ENCODE measurements at places on chromosomes 1 and 21. TPM values are rescaled to one million over a fixed set of nuclear protein-coding genes. Genes with fewer than 3 reads are reported as not detected.
A peak's percentile ranks its signal among the peaks of the same experiment; 100 is the strongest.

Gene PLD5
- 0.96 TPM for total RNA-seq

Gene BCAR3
- 12.8 TPM for total RNA-seq

Gene CHTOP
- total RNA-seq, result 84.7 TPM

Gene KCNN3
- total RNA-seq, result 3.8 TPM

Gene TFB2M
- 6.5 TPM for total RNA-seq

Gene HSPA6
- not detected for total RNA-seq

Gene AADACL3
- total RNA-seq, result not detected

Gene PPIAL4G
- 0.61 TPM for total RNA-seq

DNA sequence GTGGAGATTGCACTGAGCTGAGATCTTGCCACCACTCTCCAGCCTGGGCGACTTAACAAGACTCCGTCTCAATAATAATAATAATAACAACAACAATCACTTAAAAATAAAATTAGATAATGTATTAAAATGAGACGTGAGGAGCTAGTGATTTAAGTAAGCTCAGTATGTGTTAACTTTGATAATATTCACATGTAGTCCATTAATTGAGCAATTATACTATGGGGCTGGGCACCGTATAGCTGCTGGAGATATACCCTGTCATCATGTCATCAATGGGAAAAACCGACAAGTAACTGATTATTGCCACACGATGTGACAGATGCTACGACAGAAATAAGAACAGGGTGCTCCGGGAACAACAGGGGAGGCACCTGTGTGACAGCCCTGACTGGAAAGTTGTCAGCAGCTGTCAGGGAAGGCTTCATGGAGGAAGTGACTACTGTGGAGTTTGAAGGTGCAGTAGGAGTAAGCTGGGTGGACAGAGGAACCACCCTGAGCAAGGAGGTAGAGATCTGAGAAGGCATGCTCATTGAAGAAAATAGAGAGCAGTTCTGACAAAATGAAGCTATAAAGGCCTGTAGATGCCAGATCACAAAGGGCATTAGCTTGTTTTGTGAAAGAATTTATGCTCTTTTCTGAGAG lies 924 bp upstream of the CAMSAP2 start:
- DNase-seq, result no peak
- H3K4me1 ChIP-seq, result peaks cover 19% of the 10 kb centered on the region
- H3K27ac ChIP-seq, result peak overlapping the region; percentile 91
- peaks cover 13% of the 10 kb centered on the region for H3K27me3 ChIP-seq
- H3K4me3 ChIP-seq, result peak overlapping the region; percentile 85
- no peaks in the 10 kb centered on the region for H3K36me3 ChIP-seq

- H3K4me1 ChIP-seq, result peaks cover 30% of the 10 kb centered on the region
- no peaks in the 10 kb centered on the region for H3K36me3 ChIP-seq
- no peak overlapping the region for H3K27ac ChIP-seq
- H3K27me3 ChIP-seq, result peaks cover 6% of the 10 kb centered on the region
- H3K4me3 ChIP-seq, result no peak overlapping the region
- DNase-seq, result no peak
Observed at GRCh38 chr1:9865724-9866123, 42.0 kb upstream of the CLSTN1 start.

- no peaks in the 10 kb centered on the region for H3K36me3 ChIP-seq
- H3K27me3 ChIP-seq, result peaks cover 2% of the 10 kb centered on the region
- H3K4me1 ChIP-seq, result no peaks in the 10 kb centered on the region
- H3K4me3 ChIP-seq, result no peak overlapping the region
- DNase-seq, result no peak
Observed at GRCh38 chr1:116320874-116321273, 52.2 kb upstream of the ATP1A1 start.

DNA sequence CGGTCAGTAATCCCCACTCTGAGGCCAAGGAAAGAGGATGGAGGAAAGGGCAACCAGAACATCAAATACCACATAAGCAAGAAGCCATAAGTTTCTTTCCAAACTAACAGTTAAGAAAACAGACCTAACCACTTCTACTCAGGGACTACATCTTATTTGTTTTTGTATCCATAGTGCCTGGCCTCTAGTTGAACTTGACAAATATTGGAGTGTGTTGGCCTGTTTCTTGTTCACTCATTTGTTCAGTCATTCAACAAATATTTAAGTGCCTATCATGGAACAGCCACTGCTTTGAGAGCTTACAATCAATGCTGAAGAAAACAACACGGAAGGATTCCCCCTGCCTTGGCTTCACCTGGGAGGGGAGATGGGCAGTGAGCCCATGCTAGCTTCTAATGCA lies 69.7 kb downstream of the ST6GALNAC3 start:
- H3K27me3 ChIP-seq, result peaks cover 1% of the 10 kb centered on the region
- no peak for DNase-seq
- no peak overlapping the region for H3K27ac ChIP-seq
- no peak overlapping the region for H3K4me3 ChIP-seq

GRCh38 chr1:76501586-76502219 lies 365.6 kb upstream of the ST6GALNAC5 start:
- no peaks in the 10 kb centered on the region for H3K36me3 ChIP-seq
- peaks cover 6% of the 10 kb centered on the region for H3K4me1 ChIP-seq
- DNase-seq, result no peak

GRCh38 chr1:6343506-6344405 lies 49.8 kb downstream of the ACOT7 start:
- peak overlapping the region; percentile 20 for H3K4me3 ChIP-seq
- no peaks in the 10 kb centered on the region for H3K36me3 ChIP-seq
- H3K27ac ChIP-seq, result peak overlapping the region; percentile 34
- peaks cover 15% of the 10 kb centered on the region for H3K27me3 ChIP-seq

DNA sequence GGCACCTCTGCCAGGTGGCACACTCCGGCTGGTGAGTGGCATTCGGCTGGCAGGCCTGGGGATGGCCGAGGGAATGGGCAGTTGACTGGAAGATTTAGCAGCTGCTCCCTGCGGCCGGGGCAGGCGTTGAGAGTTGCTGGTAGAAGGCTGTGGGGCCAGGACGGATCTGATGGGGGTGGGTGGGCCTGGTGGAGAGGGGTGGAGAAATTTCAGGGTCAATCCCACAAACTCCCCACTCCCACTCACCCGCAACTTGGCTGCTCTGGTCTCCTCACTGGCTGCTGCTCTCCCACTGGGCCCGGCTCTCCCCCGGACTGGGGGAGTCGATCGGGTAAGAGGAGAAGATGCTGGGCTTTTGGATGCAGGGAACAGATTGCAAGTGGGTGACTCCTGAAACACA lies 2.1 kb downstream of the PSRC1 start:
- DNase-seq, result no peak
- no peaks in the 10 kb centered on the region for H3K36me3 ChIP-seq
- H3K27ac ChIP-seq, result no peak overlapping the region
- H3K27me3 ChIP-seq, result peaks cover 10% of the 10 kb centered on the region

DNA sequence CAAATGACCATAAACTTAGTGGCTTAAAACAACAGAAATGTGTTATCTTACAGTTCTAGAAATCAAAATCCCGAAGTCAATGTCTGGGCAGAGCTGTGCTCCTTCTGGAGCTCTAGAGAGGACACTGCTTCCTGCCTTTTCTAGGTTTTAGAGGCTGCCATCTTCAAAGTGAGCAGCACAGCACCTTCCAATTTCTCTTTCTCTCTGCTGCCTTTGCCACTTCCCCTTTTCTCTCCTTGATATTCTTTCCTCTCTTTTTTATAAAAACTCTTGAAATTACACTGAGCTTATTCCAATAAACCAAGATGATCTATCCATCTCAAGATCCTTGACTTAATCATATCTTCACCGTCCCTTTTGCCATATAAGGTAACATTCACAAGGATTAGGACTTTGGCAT lies 616.9 kb downstream of the PLPP3 start:
- H3K4me3 ChIP-seq, result no peak overlapping the region
- no peak overlapping the region for H3K27ac ChIP-seq
- H3K36me3 ChIP-seq, result no peaks in the 10 kb centered on the region
- H3K27me3 ChIP-seq, result no peaks in the 10 kb centered on the region
- no peaks in the 10 kb centered on the region for H3K4me1 ChIP-seq

DNA sequence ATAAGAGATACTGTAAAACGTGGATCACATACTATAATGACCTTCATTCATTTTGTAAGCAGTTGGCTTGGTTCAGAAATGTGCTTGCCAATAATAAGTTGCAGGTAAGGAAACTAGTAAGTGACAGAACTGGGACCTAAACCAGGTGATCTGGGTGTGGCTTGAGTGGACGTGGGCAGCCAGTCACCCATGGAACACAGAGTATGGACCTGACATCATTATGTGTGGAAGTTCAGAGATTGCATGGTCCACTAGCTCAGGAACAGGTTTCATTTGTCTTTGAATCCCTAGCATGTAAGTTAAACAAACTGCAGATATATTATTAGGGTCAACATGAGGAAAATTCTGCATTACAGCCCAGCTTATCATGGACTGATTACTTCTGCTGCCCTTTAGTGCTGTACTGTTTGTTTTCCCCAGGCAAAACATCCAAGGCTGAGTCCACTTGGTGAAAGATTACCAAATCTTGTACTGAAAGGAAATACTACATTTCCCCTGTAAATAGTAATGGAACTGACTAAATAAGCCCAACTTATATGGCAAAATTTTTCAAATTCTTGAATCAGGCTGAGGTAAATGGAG lies 327.3 kb upstream of the SGIP1 start:
- H3K27ac ChIP-seq, result no peak overlapping the region
- peaks cover 10% of the 10 kb centered on the region for H3K36me3 ChIP-seq
- H3K4me3 ChIP-seq, result no peak overlapping the region
- DNase-seq, result no peak
- no peaks in the 10 kb centered on the region for H3K4me1 ChIP-seq

- H3K27ac ChIP-seq, result no peak overlapping the region
- no peaks in the 10 kb centered on the region for H3K27me3 ChIP-seq
- no peaks in the 10 kb centered on the region for H3K36me3 ChIP-seq
- no peak for DNase-seq
- H3K4me1 ChIP-seq, result peaks cover 9% of the 10 kb centered on the region
- no peak overlapping the region for H3K4me3 ChIP-seq
Observed at GRCh38 chr1:103945774-103946173, 196.1 kb downstream of the AMY1C start.

DNA sequence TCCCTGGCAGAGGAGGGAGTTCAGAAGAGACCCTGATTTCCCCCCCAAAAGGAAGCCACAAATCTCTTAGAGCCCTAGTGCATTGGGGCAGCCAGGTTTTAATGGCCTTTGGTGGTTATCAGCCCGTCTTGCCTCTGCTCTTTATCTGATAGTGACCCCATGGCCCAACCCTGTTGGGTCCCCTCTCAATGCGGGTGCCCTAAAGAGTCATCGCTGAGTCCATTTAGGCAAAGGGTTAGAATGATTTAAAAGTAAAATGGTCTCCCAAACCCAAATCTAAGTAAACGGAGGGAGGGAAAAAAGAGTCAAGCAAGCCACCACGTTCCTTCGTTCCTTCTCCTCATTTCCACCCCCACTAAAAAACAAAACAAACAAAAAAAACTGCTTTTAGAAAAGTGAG lies 164.0 kb downstream of the RUNX1 start:
- DNase-seq, result no peak
- no peak overlapping the region for H3K27ac ChIP-seq
- H3K36me3 ChIP-seq, result no peaks in the 10 kb centered on the region
- no peak overlapping the region for H3K4me3 ChIP-seq
- H3K27me3 ChIP-seq, result peaks cover 14% of the 10 kb centered on the region
- H3K4me1 ChIP-seq, result peaks cover 8% of the 10 kb centered on the region

- DNase-seq, result no peak
- no peaks in the 10 kb centered on the region for H3K36me3 ChIP-seq
- no peak overlapping the region for H3K4me3 ChIP-seq
- H3K27me3 ChIP-seq, result no peaks in the 10 kb centered on the region
- H3K27ac ChIP-seq, result no peak overlapping the region
Observed at GRCh38 chr1:227428803-227429202, 110.5 kb upstream of the CDC42BPA start.

DNA sequence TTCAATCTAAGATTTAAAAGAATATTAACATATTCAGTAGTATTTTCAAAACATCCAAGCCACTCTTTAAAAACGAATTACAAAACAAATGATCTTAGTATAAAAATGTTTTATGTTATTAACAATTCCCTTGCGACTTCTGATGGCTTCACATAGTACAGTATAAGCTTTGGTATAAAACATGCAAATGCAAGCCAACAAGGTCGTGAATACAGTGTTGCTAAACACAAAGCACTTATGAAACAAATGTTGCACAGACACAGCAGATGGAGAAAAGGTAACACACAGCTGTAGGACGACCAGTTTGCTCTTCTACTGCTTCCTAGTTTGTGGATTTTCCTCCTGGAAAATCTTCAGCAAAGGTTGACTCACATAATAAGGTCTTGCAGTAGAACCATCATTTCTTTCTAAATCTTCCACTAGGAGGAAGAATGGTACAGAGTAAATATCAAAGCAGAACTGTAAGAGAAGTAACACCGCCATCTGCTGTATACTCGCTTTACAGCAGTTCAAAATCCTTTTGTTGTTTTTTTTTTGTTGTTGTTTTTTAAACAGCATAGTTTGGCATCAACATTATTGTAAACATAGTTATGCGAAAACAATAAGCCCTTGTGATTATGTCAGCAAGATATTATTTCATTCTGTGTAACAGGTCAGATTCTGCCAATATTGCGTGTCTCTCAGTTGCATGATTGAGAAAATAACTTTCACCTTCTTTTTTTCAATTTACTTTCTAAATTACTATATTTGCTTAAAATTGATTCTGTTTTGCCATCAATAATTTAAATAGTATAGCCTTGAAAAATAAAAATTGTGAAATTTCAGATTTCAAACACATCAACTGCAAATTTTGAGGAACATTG lies 69.5 kb downstream of the LHX8 start:
- no peak for DNase-seq
- no peaks in the 10 kb centered on the region for H3K36me3 ChIP-seq
- no peaks in the 10 kb centered on the region for H3K27me3 ChIP-seq
- H3K4me3 ChIP-seq, result no peak overlapping the region

DNA sequence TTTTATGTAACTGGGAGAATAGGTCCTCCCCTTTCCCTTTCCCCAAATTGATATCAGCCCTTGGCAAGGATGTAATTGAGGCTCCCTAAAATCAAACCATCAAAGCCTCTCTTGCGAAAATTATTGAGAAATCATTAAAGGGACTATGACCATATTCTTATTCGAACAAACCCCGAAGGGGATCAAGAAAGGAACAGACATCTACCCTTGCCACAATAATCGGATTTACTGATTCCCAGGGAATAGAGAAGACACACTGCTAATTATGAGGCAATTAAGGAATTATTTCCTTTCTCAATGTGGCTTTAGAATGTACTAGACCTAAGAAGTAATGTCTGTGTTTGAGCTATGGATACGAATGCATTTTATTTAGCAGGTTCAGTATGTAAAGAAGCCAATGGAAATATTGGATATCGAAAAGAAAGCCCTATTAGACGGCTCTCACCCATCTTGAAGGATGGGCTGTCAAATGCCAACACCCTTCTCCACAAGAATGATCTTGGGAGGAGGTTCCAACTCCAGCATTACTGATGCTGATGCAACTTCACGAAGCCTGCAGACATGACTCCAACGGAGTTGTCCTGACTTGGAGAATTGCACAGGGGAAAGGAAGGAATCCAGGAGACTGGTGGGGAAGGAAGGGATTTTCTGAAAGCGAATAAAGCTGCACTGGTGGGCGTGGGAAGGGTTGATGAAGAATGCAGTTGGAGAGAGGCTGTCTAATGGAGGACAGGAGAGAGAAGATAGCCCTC lies 11.6 kb upstream of the PTPRF start:
- no peak overlapping the region for H3K4me3 ChIP-seq
- DNase-seq, result no peak
- H3K36me3 ChIP-seq, result no peaks in the 10 kb centered on the region
- H3K27me3 ChIP-seq, result no peaks in the 10 kb centered on the region
- peaks cover 2% of the 10 kb centered on the region for H3K4me1 ChIP-seq

GRCh38 chr21:42677339-42678321 lies 24.2 kb downstream of the PDE9A start:
- H3K27ac ChIP-seq, result no peak overlapping the region
- peaks cover 50% of the 10 kb centered on the region for H3K4me1 ChIP-seq
- H3K4me3 ChIP-seq, result no peak overlapping the region
- DNase-seq, result peak; percentile 18
- H3K27me3 ChIP-seq, result peaks cover 3% of the 10 kb centered on the region
